Lung (tissue), 17 donors: ENCODE measurements at places on chromosomes 7 and 10. TPM values are rescaled to one million over a fixed set of nuclear protein-coding genes. Genes with fewer than 3 reads are reported as not detected.

SOSTDC1 gene
- 32.1 TPM for total RNA-seq

GRCh38 chr10:11673346-11674280, 62.2 kb upstream of the USP6NL start:
- DNase-seq: no peak

GRCh38 chr10:21369697-21370096, 155.8 kb downstream of the SKIDA1 start:
- DNase-seq: peak; percentile 30

- DNase-seq: no peak
Measured at GRCh38 chr7:143285470-143285778, 666 bp downstream of the TMEM139 start.

USP54 gene
- 102 TPM for total RNA-seq

SLC29A4 gene
- total RNA-seq: 5.7 TPM

DNA sequence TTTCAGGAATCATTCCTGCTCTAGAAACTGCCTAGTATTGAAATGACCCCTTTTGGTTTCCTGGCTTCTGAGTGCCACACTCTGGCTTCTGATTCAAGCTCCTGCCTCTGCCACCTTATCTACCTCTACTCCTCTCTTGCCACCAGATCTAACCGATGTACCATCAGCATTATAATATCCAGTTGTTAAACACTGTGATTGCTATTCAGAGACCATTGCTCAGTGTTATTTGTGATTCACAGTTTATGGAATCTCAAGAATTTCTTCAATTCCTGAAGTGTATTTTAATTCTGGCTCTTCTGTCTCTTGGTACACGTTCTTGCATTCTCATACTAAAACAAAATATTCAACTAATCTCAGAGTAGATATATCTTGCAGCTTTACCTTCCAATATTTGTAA, 88.7 kb downstream of the DYNC1I1 start:
- no peak for DNase-seq

DNA sequence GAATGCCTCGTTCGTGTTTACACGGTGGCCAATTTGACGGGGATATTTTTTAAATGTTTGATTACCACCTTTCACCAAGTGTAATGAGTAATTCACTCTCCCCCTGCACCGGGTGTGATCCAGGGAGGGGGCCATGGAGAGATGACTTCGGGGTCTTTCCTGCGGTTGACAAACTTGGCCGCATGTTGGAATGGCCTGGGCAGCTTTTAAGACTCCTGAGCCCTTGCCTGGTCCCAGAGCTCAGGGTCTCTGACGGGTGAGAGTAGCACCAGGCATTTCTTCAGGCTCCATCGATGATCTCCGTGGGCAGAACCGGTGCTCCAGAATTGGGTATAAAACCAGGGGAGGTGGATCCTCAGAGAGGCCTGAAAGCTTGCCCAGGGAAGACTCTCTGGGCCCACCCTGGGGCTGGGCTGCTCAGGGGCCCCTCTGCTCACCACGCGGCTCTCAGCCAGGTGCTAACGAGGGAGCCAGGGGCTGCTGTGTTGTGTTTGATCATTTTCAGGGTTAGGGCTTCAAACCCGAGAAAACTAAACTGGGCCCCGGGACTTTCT, 882 bp downstream of the ZNF282 start:
- DNase-seq: no peak

DNA sequence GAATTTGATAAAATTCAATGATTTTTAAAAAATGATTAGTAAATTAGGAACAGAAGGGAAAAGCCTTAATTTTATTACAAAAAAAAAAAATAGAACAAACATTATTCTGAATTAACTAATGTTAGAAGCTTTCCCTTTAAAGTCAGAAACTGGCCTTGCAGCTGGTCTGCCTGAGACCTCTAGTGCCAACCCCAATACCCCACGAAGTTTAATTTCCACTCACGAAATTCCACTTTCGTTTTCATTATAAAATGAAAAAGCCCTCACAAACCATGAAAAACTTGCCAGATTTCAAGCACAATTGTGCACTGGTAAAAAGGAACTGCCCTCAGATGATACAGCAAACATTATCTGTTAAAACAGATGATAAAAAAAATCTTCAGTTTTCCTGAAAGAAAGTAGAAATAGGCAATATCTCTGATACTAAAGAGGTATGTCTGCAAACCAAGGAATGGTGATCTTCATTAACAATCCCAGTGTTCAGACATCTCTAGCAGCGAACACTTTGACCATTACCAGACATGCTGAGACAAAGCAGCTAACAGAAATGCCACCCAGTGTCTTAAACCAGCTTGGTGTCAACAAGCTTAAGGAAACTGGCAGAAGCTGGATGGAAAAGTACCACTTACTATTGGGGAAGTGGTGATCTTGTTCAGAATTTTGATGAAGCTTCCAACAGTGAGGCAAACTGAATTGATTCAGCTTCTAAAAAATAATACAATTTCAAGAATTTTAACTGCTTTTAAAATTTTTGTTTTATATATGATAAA, 80.2 kb downstream of the PALS2 start:
- no peak for DNase-seq

GRCh38 chr10:121448766-121449421, 149.3 kb downstream of the FGFR2 start:
- peak; percentile 33 for DNase-seq

- no peak for DNase-seq
Measured at GRCh38 chr7:80472491-80473200, 39.2 kb downstream of the GNAT3 start.

CCDC136 gene
- 6.4 TPM for total RNA-seq

DNA sequence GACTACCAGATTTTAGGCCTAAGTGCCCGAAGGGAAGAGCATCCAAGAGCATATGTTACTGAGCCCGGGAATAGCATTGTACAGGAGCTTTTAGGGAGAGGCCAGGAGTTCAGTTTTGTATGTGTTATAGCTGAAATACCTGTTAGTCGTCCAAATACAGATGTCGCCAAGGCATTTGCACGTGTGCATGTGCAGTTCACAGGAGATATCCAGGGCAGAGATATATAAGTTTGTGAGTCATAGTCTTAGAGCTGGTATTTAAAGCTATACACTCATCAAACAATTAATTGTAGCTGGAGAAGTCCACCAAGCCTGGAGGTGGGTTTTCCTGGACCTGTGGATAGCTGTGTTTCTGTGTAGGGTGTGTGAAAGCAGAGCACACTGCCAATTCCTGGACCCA, 394.0 kb upstream of the FZD8 start:
- DNase-seq: no peak

- peak; percentile 70 for DNase-seq
Measured at GRCh38 chr7:84092207-84092606, 102.4 kb downstream of the SEMA3A start.

HECW1 gene
- total RNA-seq: 0.21 TPM

GRCh38 chr10:75096749-75097148, 14.7 kb upstream of the SAMD8 start:
- no peak for DNase-seq

GRCh38 chr10:133253361-133253955, 15.8 kb downstream of the VENTX start:
- no peak for DNase-seq

VAX1 gene
- not detected for total RNA-seq

THAP5 gene
- 41.3 TPM for total RNA-seq

GRCh38 chr7:98816241-98816640, 53.6 kb downstream of the TMEM130 start:
- DNase-seq: no peak

GRCh38 chr10:12198156-12198555, 2.2 kb downstream of the CDC123 start:
- DNase-seq: no peak

GRCh38 chr10:22230158-22230833, 12.5 kb upstream of the EBLN1 start:
- DNase-seq: peak; percentile 94

- peak; percentile 25 for DNase-seq
Measured at GRCh38 chr10:131310551-131311401, 745 bp downstream of the TCERG1L start.

CYP3A7 gene
- 0.71 TPM for total RNA-seq

- peak; percentile 94 for DNase-seq
Measured at GRCh38 chr10:79399223-79399831, 46.1 kb downstream of the ZCCHC24 start.

DNA sequence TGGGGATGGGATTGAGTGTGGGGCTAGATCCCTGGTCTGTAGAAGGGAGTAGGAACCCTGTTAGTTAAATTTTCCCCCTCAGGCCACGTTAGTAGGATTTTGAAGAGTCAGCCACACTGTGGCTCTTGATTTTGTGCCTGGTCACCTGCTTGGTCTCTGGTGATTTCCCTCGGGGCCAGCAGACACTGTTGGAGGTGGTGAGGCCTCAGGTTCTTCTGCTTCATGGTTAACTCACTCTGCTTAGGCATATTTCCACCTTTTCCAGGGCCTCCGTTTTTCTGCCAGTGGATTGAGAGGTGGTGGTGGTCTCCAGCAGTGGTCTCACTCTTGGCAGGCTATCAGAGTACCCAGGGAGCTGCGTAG, 4.1 kb downstream of the TSPAN14 start:
- no peak for DNase-seq

GRCh38 chr10:130990486-130990885, 321.0 kb downstream of the TCERG1L start:
- no peak for DNase-seq

DNA sequence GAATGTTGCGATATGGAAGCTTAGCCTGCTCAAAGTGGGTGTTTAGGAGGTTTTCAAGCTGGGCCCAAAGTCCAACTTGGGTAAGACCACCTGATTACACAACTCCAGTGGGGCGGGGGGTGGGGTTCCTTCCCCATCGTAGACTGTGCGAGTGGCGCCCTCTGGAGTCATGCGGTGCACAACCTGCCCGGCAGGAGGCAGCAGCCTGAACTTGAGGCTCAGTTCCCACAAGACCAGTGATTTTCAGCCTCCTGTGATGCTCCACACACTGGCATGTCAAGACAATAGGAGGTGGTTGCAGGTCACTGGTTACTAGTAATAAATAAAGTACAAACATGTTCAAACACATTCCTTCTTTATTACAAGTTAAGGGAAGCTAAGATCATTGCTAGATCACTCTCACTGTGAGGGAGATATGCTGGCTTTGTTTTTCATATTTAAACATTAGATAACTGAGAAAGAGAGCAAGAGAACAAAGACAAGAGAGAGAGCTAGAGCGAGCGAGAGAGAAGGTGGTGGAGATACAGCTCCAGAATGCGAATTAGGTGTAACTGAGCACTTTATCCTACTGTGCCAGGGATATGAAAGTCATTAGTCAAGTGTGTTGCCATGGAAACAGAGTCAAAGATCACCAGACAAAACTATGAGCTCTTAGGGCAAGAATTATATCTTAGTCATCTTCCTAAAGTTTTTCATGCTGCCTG, 97.4 kb upstream of the BMPER start:
- peak; percentile 71 for DNase-seq

DNA sequence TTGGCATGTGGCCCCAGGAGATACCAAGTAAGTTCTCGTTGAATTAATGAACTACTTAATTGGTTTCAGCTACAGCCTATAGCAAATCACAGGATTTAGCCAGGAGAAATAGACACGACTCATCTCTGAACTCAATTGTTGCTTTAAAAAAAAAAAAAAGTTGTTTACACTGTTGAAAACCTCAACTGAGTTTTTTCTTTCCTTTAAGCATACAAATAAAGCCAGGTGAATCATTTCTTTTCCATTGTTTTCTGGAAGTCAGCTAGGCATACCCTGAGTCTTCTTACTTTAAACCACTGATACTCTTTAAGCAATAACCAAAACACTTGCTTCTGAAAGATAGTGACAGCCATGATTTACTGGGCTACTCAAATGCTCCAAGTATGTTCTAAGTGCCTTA, 755 bp downstream of the FRMPD2 start:
- no peak for DNase-seq

DNA sequence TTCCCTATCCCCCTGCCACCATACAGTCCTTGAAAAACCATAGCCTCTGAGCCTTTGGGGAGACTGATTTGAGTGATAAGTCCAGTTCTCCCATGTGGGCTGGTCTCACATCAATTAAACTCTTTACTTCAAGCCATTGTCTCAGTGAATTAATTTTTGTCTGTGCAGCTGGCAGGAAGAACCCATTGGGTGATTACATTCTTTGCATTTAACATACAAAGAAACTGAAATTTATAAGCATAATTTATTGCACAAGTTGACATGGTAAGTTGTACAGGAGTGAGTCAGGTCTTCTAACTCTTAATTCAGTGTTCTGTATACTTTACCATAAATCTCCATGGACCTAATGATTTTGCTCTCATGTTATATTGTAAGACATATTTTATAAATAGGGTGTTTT, 1613.0 kb upstream of the LRRTM3 start:
- DNase-seq: no peak

PDZD7 gene
- total RNA-seq: 1.3 TPM

IKZF1 gene
- total RNA-seq: 20.7 TPM

DNA sequence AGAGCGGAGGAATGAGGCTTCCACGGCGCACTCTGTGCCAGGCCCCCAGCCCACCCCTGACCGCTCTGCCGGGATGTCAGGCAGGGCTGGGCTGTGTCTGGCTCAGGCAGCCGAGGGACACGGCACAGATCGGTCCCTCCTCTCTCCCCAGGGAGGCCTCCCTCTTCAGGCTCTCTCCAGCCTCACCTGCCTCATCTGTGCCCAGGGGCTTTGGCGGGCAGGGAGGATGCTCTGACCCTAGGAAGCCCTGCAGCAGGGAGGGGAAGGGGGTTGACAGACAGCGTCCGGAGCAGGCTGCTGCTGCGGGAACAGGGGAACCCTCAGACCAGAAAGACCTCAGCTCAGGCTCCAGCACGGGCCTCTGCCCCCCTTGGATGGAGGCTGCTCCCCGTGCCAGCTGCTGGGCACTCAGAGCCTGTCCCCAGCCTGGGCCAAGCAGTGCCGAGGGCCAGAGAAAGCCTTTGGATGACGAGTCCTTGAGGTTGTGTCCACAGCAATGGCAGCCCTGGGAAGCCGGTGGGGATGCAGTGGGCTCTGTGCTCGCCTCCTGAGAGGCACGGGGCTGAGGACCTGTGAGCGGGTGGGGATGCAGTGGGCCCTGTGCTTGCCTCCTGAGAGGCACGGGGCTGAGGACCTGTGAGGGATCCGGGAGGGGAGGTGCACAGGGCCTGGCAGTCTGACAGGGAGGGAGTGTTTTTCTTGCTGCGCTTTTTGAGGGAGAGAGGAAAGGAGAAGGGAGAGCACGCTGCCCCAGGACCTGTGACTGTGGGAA, 66.9 kb downstream of the FOXL3 start:
- no peak for DNase-seq
